ENCODE measurements at places on chromosomes 4 and X.

GRCh38 chrX:70042399-70043371, 7.1 kb downstream of the AWAT2 start:
- no peak for DNase-seq

DNA sequence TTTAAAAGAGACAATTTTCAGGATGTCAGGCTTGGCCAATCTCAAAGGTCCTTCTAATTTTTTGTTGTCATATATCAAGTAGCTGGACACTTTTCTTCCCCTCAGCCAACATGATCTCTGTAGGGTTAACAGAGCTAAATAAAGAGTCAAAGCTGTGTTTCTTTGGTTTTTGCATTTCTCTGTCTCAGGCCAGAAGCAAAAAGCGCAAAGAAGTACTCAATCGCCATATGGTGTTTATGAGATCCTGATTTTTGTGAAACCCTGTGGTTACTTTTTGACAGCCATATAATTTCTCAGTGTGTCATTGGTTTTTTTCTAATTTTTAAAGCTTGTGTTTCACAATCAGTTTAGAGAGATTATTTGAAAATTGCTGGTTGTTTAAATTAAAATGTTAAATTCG, 111.9 kb downstream of the MAPK10 start:
- DNase-seq = no peak

DNA sequence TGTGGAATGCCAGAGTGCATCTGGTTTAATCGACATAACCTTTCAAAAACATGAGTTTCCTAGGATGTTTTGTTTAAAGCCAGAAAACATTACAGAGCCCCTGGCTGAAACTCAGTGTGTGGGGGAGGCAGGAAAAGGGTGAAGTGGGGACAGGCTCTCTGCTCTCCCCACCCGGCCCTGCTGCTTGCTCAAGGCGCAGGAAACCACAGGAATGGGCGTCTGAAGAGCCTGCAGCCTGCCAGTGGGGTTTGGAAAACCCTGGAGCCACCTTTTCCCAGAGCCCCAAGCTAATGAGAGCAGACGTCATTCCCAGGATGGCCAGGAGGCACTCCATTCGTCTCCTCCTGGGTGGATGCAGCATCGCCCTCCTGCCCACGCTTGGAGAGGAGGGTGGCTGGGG, 240.6 kb downstream of the AFAP1 start:
- DNase-seq = peak; percentile 72

DNA sequence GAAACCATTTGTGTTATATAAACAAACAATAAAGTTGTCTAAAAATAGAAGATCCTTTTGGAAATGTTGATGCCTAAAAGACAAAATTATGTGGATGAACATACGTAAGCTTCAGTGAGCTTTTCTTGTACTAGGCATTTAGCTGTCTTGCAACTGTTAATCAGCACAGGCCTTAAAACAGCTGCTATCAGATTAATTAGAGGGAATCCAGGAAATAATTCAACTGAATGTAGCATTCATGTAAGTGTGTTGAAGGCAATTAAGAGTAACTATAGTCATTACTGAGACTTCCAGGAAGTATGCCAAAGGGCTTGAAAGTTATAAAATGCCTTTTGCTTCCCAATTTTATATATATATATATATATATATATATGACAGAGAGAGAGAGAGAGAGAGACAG, 248.7 kb downstream of the IL1RAPL1 start:
- DNase-seq = no peak

DNA sequence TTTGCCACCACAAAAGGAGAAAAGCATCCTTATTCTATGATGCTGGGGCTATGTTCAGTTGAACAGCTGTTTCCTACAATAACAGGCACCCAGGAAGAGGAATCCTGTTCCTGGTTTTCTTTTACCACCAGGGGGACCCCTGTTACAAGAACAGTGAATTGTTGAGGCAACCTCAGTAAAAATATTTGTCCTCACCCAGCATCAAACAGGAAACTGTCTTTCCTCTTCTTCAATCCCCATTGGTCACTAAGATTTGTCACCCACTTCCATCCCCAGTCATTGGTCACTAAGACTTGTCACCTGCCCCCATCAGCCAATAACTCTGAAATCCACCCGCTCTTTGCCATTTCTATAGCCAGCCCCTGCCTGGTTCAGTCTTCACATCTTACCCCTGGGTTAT, 143.5 kb upstream of the GALNT7 start:
- peak; percentile 91 for DNase-seq

GRCh38 chrX:46573331-46573891, at the start of gene CHST7:
Gene CHST7, plus strand, starts transcription at chrX:46573765. Its CDS starts 167 bp downstream, at chrX:46573932.
- peak; percentile 85 for DNase-seq

DNA sequence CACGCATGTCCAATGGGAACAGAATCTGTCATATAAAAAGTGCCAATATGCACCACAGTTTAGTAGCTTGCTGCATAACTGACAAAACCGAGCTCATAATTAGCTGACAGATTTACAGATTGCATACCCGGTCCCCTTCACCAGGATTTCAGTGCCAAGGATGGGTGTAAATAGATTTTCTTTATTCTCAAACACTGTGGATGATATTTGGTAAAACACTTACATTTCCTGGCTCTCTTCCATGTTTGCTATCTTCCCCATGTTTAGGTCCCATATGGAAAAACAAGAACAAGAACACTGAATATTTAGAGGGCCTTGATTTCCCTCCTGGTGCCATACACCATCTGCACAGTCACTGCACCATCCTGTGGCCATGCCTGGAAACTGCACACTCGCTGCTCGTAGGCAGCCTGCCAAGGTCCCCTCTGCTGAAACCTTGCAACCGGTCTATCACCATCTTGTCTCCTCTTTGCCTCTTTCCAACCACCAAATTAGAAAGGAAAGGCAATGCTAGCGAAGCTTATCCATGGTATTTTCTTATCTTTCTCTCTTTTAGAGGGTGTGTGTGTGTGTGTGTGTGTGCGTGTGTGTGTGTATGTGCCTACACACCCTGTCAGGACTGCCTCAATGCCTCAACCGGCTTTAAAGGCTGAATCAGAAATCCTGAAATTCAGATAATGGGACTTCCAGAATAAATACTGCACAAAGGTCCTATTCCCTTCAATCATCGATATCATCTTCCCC, 124.2 kb upstream of the MBNL3 start:
- DNase-seq = peak; percentile 62

- DNase-seq = no peak
Observed at GRCh38 chr4:87532109-87532508, 2.9 kb upstream of the SPARCL1 start.

GRCh38 chr4:42965326-42965725, 72.8 kb downstream of the GRXCR1 start:
- DNase-seq = no peak

- peak; percentile 2 for DNase-seq
Observed at GRCh38 chrX:33336783-33337182, 125.4 kb upstream of the DMD start.

- DNase-seq = no peak
Observed at GRCh38 chrX:18962329-18962728, 21.6 kb downstream of the PHKA2 start.

DNA sequence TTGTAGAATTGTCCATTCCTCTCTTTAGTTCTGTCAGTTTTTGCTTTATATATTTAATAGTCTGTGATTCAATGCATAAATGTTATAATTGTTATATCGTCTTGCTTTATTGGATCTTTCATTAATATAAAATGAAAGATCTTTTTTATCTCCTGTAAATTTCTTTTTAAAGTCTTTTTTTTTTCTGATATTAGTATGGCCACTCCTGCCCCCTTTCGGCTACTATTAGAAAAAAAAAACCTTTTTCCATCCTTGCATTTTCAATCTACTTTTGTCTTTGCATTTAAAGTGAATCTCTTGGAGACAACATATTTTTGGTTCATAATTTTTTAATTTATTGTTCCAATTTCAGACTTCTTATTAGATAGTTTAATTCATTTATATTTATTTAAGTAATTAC, 677.4 kb upstream of the NDST4 start:
- peak; percentile 1 for DNase-seq

- no peak for DNase-seq
Observed at GRCh38 chr4:79603681-79604080, 195.7 kb upstream of the GK2 start.

DNA sequence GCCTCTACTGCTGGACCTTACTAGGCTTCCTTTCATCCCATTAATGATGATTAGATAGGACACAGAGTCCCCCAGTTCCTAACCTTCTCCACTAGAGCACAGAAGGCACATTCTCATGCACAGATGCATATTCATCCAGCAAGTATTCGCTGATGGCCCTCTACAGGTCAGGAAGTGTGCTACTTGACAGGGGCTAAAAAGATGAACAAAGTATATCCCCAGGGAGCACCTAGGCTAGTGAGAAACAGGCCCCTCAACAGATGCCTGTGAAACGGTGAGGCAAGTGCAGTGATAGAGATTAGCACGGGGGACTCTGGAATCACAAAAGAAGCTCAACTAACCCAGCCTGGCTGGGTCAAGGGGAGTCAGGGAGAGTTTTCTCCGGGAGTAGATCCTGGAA, 95.8 kb downstream of the MGST2 start:
- DNase-seq = no peak

GRCh38 chrX:19392703-19393102, 49.0 kb downstream of the PDHA1 start:
- no peak for DNase-seq

- DNase-seq = peak; percentile 70
Observed at GRCh38 chr4:39044956-39045826, 13.0 kb upstream of the TMEM156 start.

DNA sequence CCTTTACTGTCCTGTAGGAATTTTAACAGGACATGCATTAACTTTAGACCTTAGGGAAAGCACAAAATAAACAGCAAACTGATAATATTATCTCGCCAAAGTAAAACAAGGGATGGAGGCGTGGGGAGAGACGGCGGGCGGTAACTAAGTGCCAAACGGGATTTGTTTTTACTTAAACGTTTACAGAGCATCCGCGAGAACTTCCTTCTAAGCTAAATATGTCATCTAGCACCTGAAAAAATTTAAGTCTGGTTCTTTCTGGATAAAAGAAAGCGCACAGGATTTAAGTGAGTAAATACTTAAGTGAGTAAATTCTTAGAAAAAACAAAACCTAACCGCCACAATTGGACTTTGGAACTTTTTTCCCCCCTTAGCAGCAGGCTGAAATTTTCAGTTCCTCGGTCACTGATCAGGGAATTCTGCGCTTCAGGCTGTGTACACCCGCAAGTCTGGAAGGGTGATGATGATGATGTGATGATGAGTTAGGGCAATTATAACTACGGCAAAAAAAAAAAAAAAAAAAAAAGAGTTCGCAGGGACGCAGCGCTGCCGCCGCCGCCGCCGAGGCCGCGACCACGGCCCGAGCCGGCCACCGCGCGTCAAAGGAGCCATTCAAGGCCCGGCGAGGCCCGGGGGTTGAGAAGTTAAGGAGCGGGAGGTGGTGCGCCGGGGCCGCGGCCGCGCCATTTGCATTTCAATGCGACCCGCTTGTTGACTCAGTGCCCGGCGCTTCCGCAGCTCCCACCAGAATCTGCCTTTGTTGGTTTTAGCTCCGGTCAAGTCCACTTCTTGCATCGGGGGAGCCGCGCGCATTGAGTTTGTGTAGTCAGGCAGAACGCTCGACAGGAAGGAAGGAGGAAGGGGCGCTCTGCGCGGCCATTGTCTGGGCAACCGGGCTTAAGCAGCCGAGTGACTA, 108.8 kb downstream of the SPRY1 start:
- peak; percentile 75 for DNase-seq

- DNase-seq = peak; percentile 66
Observed at GRCh38 chrX:72029483-72030411, 102.0 kb downstream of the RTL5 start.

GRCh38 chr4:75547647-75548387, 8.0 kb upstream of the ODAPH start:
- no peak for DNase-seq

GRCh38 chr4:8085491-8086117, 73.0 kb downstream of the ABLIM2 start:
- DNase-seq = no peak

All from adipocyte (in vitro differentiated cells).